Large intestine (tissue), 12 donors: ENCODE measurements at places on chromosomes 12 and 14. TPM values are rescaled to one million over a fixed set of nuclear protein-coding genes. Genes with fewer than 3 reads are reported as not detected.

- peaks cover 7% of the 10 kb centered on the region for H3K4me1 ChIP-seq
- no peak for DNase-seq
- H3K4me3 ChIP-seq: no peak overlapping the region
- no peak overlapping the region for H3K27ac ChIP-seq
- no peaks in the 10 kb centered on the region for H3K27me3 ChIP-seq
Observed at GRCh38 chr14:81728447-81728846, 194.8 kb upstream of the SEL1L start.

DNA sequence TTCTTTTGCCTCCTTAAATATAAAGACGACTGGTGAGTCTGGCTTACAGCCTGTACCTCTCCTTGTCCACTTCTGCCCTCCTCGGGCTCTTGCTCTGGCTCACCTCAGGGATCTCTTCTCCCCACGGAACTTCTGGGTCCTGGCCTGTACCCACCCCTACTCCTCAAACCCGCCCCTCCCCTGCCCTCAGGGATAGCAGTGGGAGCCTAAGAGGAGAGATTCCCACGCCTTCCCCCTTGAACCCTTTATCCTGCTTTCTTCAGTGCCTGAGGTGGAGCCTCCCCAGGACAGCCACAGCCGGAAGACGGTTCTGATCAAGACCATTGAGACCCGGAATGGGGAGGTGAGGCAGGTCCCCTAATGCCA lies 2.7 kb downstream of the PRPH start:
- H3K27ac ChIP-seq: no peak overlapping the region
- no peak for DNase-seq
- no peaks in the 10 kb centered on the region for H3K36me3 ChIP-seq
- peaks cover 71% of the 10 kb centered on the region for H3K27me3 ChIP-seq
- H3K4me3 ChIP-seq: no peak overlapping the region

LRIG3 gene
- 38.9 TPM for polyA plus RNA-seq

MFAP5 gene
- 7.6 TPM for polyA plus RNA-seq
